ENCODE measurements at places on chromosomes 2 and 18.

- DNase-seq = peak; percentile 71
Observed at GRCh38 chr18:76524900-76525698, 30.1 kb upstream of the ZNF516 start.

DNA sequence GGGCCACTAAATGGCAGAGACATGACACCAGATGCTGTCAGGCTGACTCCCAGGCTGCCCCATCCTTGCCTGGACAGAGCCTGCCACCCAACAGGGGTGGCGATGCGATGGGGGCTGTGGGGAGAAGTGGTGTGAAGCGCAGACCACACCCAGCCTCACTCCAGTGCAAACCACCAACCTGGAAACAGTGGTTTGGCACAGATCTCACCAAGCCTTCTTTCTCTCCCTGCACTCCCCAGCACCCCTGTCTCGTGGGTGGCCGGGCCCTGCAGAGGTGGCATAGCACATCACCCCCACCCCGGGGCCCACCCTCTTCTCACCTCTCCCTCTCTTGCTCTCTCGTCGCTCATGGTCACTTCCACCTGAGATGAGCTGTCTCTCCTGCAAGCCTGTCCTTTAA, 32.6 kb downstream of the CIB4 start:
- DNase-seq = no peak

- DNase-seq = no peak
Observed at GRCh38 chr2:9590641-9591040, 35.0 kb upstream of the ADAM17 start.

DNA sequence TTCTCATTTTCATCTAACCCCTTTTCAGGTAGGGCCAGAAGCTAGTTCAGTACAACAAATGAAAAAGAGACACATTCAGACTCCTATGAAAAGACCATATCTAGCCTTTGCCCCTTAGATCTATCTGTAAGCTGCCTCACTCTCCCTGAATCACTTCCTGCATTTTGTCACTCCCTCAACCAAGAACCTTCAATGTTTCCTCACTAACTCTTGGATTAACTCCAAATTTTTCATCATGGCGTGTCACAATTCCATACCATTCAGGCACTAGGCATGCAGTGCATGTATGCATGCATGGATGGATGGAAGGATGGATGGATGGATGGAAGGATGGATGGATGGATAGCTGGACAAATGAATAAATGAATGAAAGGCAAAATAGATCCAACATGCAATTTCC, 356.9 kb downstream of the TNS1 start:
- no peak for DNase-seq

DNA sequence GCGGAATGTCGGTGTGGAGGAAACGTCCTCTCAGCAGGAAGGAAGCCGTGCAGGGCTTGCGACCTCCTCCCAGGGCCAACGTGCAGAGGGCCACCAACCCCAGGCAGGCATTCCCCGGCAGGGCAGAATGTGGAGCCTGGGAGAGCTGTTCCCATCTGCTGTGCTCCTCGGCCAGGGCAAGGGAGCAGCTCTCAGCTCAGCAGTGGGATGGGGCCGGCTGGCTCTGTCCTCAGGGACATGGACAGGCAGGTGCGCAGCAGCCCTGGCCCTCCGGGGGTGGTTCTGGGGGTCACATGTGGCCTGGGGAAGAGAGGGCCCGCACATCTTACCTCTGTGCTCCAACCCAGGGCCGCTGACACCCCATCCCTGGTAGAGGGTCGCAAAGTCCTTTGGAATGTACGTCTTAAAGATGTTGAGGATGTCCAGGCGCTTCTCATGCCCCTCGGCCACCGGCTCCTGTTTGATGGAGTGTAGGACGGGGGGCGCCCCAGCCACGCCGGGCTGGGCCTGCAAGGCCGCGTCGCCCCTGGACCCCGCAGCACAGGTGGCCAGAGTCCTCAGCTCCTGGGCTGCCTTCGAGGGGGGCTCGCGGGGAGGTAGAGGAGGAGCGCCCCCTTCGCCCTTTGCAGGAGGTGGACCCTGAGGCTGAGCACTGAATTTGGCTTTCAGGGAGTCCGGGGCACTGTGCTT, 116.4 kb downstream of the ZNF516 start:
- DNase-seq = no peak

DNA sequence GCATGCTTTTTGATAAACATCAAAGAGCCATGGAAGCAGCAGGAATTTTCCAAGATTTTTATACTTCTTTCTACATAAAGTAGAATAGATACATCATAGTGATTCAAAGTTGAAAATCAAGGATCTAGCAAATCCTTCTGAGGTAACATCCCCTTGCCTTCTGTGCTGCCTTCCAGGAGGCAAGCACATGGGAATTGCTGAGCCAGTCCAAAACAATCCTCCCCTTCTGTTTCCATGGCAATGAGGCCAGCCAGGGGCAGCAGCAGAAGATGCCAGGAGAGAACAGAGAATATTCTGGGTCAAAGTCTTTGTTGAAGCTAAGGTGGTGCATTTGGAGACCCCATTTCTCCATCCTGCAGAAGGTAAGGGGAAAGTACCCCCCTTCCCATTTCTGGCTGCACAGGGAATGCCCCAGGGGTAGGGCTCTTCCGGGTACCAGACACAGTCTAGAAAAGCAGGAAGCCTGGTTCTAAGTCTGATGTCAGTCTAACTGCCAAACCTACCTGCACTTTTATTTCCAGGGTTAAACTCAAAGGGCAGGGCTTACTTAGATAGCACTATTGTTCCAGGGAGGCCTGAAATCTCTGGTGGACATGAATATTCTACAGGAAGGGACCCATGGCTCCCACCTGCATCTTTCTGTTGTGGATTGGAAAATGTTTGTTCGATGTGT, 22.1 kb downstream of the CENPA start:
- DNase-seq = peak; percentile 56

DNA sequence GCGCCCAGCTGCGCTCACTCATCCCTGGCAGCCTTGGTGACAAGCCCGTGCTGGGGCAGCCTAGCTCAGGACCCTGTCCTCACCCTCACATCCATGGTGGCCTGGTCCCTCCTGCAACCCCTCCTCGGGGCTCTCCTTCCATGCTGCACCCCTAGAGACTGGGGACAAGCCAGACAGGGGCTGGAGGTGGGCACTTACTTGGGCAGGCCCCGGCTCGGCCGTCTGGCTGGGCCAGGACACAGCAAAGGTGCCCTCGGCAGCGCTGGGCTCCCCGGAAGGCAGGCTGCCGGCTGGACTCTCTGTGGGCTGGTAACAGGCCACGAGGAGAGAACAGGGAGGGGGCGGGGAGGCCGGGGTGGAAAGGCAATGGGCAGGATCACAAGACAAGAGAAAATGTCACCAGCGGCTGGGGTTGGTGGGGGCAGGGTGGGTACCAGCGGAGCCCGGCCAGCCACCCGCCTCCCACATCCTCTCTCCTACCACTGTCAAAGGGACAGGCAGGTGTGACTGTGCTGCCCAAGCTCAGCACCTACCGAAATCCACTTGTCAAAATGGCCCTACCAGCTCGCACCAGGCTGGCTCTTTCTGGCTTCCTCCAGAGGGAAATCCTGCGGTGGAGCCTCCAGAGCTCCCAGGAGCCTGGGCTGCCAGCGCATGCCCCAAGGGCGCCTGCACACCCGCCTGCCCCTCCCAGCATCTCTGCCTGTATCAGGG, 54.7 kb downstream of the BIN1 start:
- no peak for DNase-seq

- no peak for DNase-seq
Observed at GRCh38 chr2:6741229-6741628, 124.5 kb downstream of the CMPK2 start.

GRCh38 chr18:55152801-55153200, 193.5 kb upstream of the CCDC68 start:
- DNase-seq = no peak

- no peak for DNase-seq
Observed at GRCh38 chr2:65313126-65313953, 85.7 kb downstream of the ACTR2 start.

- DNase-seq = no peak
Observed at GRCh38 chr2:173424886-173425285, 70.2 kb downstream of the CDCA7 start.

- no peak for DNase-seq
Observed at GRCh38 chr2:229205704-229206103, 65.4 kb downstream of the PID1 start.

DNA sequence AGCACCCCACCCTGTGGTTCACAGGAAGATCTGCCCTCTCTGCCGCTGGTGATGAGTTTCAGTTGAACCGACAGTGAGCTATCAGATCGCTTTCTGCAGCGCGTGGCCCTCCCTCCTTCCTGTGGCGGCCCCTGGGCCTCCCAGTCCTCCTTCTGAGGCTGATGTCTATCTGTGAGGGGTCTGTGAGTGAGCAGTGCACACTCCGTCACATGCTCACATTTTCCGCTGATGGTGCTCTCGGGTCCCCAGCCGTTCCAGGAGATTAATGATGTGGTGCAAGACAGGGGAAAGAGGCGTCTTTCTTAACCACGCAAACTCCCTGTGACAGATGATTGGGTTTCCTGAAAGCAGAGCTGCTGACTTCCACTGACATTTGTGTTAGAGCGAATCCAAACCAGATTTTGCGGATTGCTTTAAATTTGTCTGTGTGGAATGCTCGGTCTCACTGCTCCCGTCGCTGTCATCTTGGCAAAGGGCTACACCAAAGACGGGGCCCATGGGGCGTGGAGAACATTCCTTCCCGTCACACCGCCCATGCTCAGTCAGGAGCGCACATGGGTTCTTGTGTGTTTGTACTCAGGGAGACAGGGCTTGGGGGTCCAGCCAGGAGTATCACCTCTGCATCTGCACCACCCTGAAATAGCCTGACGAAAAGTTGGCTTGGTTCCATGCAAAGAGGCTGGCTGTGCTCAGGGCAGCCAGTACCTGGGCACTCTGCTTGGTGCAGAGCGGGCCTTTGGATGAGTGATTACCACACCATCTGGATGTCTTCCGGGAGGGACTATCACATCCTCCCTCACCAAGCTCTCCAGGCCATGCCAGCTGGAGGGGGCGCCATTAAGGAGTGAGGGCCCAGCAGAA, 154.7 kb upstream of the HS6ST1 start:
- peak; percentile 83 for DNase-seq

- no peak for DNase-seq
Observed at GRCh38 chr2:118729760-118730159, 117.7 kb downstream of the EN1 start.

DNA sequence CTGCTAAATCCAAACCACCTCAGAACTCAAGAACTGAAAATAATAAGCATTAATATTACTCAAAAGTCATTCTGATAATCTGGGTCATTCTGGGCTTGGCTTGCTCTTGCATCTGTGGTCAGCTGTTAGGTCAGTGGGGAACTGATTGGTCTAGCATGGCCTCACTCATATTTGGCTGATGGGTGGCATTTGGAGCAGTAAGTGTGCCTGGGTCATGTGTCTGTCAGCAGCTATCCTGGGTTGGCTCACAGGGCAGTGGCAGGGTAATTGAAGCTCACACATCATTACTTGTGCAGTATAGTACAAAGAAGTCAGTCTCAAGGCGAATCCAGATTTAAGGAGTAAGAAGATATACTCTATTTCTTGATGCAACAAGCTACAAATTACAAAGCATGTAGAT, 9.6 kb downstream of the RPL37A start:
- DNase-seq = no peak

DNA sequence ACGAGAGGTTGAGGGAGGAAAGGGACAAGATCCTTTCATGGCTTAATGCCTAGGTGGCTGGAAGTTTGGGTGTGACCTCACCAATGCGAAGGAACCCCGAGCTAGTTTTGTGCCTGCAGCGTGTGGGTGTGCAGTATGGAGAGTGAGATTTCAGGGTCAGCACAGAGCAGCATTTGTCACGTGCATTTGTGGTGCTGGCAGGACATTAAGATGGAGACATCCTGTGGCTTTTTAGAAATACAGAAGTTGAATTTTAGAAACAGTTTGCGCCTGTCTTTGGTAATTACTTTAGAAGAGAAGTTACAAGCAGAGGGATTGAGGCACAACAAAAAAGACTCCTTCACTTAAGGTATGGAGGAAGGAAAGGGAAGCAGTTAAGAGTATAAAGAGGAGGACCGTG, 258.2 kb upstream of the THUMPD2 start:
- no peak for DNase-seq

DNA sequence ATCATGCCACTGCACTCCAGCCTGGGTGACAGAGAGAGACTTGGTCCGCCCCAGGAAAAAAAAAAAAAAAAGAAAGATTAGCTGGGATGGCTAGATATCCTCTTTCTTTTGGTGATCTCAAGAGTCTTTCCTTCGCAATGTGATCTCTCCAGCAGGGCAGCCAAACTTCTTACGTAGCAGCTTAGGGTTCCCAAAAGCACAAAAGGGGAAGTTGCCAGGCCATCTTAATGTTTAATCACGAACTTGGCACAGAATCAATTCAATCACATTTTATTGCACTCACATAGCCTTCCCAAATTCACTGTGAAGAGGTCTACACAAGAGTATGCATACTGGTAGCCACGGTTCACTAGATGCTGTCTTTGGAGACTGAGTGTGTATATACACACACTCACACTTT, 53.1 kb downstream of the VIL1 start:
- no peak for DNase-seq

DNA sequence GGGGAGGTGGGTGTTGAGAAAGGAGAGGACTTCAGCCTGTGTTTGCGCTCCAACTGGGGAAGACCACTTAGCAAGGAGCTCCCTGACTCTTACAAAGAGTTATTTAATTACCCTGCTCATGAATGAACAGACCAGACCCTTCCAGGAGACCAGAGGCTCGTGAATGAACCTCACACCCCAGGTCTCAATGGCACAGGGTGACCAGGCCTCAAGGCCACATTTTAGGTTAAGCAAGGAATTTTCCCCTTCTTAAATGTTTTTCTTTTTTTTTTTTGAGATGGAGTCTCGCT, 25.3 kb downstream of the SMAD7 start:
- no peak for DNase-seq

DNA sequence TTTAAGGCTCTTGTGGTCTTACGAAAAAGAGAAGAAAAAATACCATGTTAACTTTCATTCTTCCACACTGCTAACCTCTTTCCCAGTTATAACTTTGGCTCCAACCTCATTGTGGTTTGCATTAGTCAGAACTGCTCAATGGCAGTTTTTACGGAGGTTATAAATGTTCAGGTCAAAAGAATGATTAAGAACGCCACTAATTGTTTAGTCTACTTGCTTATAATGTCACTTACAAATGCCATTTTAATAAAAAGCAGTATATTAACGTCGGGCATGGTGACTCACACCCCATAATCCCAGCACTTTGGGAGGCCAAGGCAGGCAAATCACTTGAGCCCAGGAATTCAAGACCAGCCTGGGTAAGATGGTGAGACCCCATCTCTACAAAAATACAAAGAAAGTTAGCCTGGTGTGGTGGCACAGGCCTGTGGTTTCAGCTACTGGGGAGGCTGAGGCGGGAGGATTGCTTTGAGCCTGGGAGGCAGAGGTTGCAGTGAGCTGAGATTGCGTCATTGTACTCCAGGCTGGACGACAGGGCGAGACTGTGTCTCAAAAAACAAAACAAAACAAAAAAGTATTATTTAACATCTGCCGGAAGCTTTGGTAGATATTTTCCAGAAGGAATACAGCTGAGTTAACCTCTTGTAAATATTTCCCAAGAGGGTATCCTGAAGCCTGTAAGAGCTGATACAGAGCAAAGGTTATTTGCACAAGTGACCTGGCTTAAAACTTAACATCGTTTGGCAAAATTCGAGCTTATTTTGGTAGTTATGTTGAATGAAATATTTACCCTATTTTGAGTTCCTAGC, 5.1 kb downstream of the AGPS start:
- peak; percentile 96 for DNase-seq

- no peak for DNase-seq
Observed at GRCh38 chr2:233822781-233823730, 31.3 kb downstream of the HJURP start.
